ENCODE measurements at places on chromosomes 11 and 22.

DNA sequence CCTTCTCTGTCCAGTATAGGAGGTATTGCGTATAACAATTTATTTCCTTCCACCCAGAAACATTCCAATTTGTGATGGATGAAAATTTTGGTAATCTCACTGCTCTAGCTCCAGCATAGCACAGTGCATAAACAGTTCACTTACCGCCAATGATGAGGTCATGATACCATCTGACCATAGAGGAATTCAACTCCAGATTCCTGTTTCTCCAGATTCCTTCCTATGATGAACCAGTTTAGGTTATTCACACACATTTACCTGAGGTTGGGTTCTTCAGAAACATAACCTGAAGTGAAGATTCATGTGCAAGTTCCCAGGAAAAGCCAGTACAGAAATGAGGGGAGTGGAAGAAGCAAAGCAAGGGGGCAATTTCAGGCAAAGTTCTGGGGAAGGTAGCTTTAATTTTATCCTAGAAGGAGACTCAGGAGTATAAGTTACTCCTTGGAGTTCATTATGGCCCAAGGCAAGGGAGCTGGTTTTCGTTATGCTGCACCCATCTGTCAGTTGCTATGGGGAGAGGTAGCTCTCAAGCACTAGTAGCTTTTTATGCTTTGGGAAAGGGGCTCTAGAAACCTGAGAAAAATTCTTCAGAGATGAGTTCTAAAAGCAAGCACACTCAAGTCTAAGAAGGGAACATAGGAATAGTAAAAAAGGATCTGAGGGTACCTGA, 121.6 kb downstream of the CASP12 start:
- DNase-seq = no peak

- DNase-seq = no peak
Measured at GRCh38 chr11:83259559-83259958, 26.6 kb downstream of the CCDC90B start.

GRCh38 chr11:68380786-68381622, 68.6 kb downstream of the LRP5 start:
- no peak for DNase-seq

GRCh38 chr11:104645261-104646222, 252.7 kb downstream of the CASP12 start:
- DNase-seq = no peak

DNA sequence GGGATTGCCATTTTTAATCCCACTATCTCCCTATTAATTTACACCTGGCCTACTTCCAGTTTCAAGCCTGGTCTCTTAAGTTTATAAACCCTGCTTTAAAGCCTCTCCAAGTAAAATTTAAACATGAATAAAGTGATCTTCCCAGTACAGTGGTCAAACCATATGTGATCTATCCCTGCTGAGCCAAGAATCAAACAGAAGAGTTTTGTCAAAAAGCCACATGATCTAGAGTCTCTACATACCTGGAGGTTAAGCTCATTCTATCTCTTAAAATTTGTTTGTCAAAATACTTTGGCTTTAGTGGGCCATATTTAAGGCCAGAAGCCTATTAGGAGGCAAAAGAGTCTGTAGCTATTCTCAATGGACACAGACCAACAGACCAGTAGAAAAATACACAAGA, 42.9 kb upstream of the DDI1 start:
- no peak for DNase-seq

- no peak for DNase-seq
Measured at GRCh38 chr11:37907436-37908218, 1309.6 kb upstream of the RAG2 start.

DNA sequence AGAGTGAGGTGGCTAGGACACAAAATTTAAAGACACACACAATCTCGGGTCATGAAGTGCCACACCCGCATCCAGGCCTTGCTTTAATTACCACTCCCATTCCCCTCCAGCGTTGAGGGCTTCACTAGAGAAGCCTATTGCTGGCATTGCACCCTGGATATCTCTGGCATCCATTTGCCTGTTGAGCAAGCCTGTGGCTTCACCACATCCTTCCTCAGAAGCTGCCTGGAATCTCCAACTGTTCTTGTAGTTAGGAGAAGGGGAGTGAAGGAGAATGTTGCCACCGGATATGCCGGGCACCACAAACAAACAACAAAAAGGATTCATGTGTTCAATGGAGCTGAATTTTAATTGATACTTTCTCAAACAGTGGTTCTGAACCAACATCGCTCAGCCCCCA, 34.4 kb upstream of the RCN1 start:
- DNase-seq = no peak

- no peak for DNase-seq
Measured at GRCh38 chr11:76891285-76891684, 30.6 kb downstream of the ACER3 start.

DNA sequence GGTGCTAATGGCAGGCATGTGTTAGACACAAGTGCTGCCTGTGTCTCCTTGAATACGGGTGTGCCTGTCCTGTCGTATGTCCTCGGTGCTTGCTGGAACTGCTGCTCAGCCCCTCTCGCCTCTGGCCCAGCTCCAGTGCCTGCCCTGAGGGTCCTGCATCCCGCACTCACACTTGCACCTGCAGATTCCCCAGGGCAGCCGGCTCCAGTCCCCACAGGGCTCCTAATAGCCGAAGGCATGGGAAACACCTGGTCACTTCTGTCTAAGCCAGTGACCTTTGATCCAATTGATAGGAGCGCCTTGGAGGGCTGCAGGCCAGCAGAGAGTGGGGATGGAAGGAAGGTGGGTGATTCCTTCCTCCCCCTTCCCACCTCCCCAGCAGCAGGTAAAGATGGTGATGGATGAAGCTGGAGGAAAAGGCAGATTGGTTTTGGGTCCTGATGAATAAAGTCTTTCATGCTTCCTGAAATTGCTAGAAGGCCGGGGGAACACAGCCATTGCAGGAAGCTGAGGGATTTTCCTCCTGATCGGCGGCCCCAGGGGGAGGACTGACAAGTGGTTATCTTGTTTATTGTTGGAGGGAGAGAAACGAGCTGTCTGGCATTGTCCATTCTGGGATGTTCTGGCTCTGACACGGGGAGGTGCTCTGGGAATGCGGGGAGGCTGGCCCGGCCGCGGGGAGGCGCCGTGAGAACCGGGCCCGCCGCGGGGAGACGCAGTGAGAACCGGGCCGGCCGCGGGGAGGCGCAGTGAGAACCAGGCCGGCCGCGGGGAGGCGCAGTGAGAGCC, 110.9 kb upstream of the B3GAT1 start:
- DNase-seq = no peak

DNA sequence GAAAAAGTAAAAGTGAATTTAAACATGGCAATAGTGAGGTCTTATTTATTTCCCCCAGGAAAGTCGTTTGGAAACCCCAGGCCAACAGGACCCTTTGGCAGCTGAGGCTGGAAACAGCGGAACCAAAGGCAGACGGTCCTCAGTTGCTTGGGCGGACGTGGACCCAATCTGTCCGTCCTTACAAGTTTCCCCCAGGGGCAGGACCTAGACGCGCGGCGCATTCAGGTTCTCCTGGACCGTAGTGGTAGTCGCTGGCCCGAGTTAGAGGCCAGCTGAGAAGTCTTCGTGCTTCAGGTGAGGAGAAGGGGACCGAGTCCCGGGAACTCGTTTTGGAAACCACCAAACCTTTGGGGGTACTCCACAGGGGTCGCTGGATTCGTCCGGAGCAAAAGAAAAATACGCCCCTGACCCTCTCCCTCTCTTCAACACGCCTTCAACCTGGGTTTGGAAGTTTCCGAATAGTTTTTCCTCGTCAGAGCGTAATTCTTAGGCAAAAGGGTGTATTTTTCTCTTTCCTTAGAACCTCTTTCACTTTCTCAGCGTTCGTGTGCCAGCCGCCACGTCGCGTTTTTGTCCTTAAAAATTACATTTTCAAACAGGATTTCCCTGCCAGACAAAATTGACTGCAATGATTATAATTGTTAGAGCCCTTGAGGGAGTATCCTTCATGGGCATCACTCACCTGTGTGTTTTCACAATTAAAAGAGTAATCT, 2.1 kb downstream of the METTL15 start:
- DNase-seq = peak; percentile 55

GRCh38 chr22:46504584-46504983, 32.8 kb downstream of the CELSR1 start:
- DNase-seq = no peak

DNA sequence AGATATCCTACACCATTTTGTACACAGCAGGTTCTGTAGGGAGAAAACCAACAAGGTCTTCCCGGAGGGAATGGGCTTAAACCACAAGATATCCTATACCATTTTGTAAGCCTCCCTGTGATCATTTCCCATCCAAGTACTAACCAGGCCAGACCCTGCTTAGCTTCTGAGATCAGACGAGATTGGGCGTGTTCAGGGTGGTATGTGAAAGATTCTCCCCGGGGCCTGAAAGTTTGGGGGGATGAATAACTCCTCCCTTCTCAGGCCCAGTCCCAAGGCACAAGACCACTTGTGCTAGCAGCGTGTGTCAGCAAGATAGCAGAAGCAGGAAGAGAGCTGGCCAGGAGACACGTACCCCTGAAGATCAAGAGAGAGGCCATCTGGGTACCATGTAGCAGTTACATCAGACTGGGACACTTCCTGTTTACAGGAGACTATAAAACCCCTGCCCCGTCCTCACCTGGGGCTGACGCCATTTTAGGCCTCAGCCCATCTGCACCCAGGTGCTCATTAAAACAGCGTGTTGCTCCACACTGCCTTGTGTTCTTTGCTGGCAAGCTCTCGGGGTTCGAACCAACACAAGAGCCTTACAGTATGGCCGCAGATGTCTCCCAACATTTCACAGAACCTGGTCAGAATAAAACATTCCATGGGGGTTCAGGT, 17.3 kb downstream of the MIF start:
- DNase-seq = no peak

- DNase-seq = no peak
Measured at GRCh38 chr11:75548595-75549272, 13.3 kb upstream of the SERPINH1 start.

DNA sequence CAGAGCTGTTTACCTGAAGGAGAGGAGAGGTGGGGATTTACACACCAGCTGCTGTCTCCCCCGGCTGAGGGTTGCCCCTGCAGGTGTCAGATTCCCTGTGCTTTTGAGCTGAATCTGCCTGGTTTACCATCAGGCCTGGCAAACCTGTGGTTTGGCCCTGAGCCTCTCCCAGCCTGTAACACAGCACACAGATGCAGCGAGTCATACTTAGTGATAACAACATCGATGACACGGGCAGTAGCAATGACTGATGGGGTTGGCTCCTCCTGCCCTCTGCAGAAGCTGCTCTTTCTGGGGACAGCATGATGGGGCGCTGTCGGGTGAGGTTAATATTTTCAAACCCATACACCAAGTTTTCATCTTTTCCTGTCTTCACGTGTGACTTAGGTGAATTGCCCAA, 380.0 kb upstream of the B3GAT1 start:
- no peak for DNase-seq

GRCh38 chr11:59261150-59261549, 48.4 kb upstream of the MPEG1 start:
- DNase-seq = no peak

DNA sequence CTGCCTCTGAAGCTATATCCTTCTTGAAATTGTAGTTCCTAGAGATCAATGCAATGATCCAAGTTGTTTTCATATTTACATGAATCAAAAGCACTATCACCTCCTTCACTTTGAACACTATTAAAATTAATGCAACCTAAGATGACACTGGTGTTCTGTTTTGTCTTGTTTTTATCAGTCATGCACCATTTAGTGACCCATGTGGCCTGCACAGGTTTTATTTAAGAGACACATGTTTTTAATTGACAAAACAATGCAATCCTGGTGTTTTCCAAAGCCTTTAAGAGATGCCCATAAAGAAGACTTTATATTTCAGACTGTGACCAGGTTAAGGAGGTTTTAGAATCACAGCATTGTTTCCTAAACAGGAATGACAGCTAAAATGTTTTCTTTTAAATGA, 177.5 kb downstream of the FAM181B start:
- no peak for DNase-seq

DNA sequence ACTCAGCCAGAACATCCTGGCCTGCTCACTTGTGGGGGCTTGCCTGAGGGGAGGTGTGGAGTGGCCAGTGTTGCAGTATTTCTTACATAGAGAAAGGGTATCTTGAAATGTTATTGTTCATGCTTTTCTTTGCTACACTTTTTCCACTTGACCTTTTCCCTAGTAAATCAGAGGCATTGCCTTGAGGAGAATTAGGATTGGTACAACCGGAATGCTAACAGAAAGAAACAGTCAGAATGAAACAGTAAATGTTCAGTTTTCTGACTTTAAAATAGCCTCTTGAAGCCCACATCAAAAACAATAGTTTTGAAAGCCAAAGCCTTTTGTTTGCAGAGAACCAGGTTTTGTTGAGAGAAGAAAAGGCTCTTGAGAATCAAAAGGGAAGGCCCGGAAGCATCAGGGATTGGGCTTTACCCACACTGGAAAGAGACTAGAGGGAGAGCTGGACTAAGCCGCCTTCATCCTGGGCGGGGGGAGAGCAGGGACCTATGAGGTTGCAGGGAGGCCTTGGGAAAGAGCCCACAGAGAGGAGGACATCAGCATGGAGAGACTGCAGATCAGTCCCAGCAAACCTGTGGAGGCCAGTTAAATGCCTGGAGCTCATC, 12.4 kb downstream of the ADM start:
- DNase-seq = no peak

GRCh38 chr11:86676533-86677154, 4.2 kb upstream of the ME3 start:
- DNase-seq = no peak

DNA sequence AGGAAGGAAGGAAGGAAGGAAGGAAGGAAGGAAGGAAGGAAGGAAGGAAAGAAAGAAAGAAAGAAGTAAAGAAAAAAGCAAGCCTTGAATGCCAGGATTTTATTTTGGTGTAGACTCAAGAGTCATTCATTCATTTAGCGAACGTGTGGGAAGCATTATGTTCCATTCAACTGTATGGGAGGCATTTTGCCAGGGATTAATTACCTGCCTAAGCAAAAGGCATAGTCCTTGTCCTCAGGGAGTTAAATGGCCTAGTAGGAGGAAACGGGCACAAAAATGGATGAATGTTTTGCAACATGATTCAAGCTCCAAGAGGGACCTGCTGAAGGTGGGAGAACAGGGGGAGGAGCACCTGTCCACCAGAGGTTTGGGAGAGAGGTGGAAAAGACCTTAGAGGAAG, 16.2 kb upstream of the ZNRF3 start:
- no peak for DNase-seq

- no peak for DNase-seq
Measured at GRCh38 chr11:92264350-92264749, 39.7 kb downstream of the FAT3 start.

GRCh38 chr22:30720263-30720837, 25.7 kb downstream of the OSBP2 start:
- DNase-seq = no peak

GRCh38 chr11:63916837-63917691, at the start of gene RCOR2:
Gene RCOR2, minus strand, starts transcription at chr11:63917164. Its CDS starts 708 bp downstream, at chr11:63916456.
- no peak for DNase-seq

DNA sequence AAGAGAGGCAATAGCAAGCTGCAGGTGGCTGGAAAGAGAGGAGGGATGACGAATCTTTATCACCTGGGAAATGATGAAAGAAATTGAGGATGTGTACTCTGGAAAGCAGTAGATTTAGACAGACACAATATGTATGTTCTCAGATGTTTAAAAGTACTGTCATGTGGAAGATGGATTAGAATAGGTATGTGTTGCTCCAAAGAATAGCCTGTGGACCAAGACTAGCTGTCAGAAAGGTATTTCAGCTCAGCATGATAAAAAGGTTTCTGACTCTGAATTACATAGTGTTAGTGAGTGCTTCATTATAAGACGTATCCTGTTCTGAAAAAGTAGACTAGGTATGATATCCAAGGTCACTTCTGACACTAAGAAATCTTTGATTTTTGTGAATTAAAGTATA, 322.4 kb downstream of the CNTN5 start:
- no peak for DNase-seq

- DNase-seq = no peak
Measured at GRCh38 chr11:91686700-91687099, 537.9 kb upstream of the FAT3 start.
